T-cell (primary cell): ENCODE measurements at places on chromosomes 13 and 19.
A peak's percentile ranks its signal among the peaks of the same experiment; 100 is the strongest.

DNA sequence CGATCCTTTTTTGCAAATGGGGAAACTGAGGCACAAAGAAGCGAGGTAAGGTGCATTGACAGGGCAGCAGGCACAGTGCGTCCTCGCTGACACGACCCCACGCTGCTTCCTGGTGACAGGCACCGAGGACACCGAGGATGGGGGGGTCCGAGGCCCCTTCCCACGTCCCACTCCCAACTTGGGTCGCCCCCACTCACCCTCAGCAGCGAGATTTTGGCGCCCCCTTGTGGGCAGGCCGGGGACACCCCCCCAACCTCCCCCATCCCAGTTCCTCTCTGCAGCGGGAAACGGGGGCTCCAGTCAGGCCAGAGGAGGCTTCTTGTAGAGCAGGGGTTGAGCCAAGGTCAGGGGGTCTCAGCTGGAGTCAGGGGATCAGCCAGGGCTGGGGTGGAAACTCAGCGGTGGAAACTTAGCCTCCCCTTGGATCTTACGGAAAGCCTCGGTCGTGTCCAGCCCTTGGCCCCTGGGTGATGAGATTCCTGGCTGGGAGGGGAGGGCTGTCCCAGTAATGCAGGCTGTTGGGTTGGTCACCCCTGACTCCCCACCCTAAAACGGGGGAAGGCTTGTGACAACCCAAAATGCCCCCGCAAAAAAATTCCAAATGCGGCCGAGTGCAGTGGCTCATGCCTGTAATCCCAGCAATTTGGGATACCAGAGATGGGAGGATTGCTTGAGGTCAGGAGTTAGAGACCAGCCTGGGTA, 8.2 kb downstream of the SMIM24 start:
- peak; percentile 22 for DNase-seq

- DNase-seq, result no peak
These were observed 15.8 kb downstream of the DGKH start for GRCh38 chr13:42064259-42064658.

GRCh38 chr13:108060111-108060510, 155.2 kb downstream of the LIG4 start:
- DNase-seq, result no peak

GRCh38 chr13:40992678-40993518, 26.2 kb downstream of the ELF1 start:
- no peak for DNase-seq

DNA sequence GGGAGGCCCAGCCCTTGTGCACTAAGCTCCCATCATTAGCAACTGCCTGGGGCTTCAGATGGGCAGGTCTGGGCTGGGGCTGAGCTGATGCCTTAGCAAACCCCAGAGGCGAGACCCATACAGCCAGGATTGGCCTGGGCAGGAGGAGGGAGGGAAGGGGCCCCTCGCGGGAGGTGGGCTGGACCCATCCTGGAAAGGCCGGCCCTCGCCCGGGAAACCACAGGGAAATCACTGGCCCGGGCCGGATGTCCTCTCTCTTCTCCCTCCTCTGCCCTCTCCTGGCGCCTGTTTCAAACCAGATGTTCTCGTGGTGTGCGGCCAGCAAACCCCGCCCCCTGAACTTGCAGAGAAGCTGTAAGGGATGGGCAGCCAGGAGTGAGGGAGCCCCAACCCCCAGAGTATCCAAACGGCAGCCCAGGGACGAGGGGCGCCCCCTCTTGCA, 43.1 kb downstream of the TMEM255B start:
- no peak for DNase-seq

- DNase-seq, result no peak
These were observed 370.9 kb downstream of the KLF5 start for GRCh38 chr13:73429701-73430100.

DNA sequence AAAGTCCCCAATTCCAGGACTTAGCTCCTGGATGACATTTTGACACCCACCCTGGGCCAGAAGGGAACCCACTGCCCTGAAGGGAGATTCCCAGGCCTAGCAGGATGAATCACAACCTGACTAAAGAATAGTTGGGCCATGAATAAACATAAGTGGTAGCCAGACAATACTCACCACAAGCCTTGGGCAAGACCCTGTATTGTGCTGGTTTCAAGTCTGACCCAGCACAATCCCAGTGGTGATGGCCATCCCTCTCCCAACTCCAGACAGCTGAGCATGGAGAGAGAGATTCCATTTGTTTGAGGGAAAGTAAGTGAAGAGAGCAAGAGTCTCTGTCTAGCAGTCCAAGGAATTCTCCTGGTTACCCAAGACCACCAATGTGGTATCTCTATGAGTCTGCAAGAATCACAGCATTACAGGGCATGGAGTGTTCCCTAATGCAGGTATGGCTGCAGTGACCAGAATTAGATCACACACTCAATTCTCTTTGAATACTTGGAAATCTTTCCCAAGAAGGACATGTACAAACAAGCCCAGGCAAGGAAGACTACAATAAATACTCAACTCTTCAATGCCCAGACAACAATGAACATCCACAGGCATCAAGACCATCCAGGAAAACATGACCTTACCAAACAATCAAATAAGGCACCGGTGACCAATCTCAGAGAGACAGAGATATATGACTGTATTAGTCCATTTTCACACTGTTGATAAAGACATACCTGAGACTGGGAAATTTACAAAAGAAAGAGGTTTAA, 158.0 kb downstream of the VWA8 start:
- DNase-seq, result no peak

DNA sequence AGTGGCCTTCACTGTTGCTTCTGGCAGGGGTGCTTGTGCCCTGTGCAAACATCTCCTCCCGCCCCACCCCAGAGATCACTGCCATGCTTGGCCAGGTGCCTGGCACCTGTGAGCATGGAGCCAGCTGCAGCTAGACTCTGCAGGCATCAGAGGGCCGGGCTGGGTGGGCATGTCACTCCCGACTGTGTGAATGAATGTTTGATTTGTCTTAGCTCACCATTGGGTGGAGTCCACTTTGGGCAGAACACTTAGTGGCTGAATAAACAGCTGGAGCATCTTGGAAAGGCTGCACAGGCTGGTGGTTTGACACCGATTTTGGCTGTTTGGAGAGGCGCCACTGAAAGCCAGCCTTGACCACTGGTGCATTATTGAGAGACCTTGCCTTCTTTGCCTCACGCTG, 267.3 kb downstream of the DLEU7 start:
- no peak for DNase-seq

- no peak for DNase-seq
These were observed 7.4 kb upstream of the SPRY2 start for GRCh38 chr13:80348314-80348713.

- no peak for DNase-seq
These were observed 20.0 kb downstream of the GNA11 start for GRCh38 chr19:3114018-3114726.

GRCh38 chr19:50693064-50693975, 26.3 kb downstream of the SHANK1 start:
- DNase-seq, result no peak

DNA sequence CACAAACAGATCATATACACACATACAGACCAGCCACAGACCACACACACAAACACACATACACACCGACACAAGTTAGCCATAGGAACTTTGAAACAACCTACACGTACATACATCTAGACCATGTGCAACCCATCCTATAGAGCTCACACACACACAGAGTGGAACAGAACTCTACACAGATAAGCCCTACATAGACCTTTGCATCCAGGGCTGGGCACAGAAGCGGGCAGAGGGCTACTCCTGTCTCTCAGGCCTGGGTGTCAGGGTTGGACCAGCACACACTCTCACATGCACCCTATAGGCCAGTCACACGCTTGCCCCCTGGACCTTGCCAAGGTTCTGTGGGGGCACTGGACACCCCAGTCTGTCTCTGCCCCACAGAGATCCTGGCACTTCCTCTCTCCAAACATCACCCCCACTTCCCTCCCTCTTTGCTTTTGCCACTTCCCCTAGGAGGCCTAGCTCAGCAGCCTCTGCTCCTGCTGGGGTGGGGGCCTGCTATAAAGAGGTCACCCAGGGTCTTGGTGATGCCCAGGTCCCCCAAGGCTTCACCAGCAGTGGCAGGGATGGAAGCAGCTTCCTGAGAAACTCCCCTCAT, 5.8 kb upstream of the JUNB start:
- no peak for DNase-seq

DNA sequence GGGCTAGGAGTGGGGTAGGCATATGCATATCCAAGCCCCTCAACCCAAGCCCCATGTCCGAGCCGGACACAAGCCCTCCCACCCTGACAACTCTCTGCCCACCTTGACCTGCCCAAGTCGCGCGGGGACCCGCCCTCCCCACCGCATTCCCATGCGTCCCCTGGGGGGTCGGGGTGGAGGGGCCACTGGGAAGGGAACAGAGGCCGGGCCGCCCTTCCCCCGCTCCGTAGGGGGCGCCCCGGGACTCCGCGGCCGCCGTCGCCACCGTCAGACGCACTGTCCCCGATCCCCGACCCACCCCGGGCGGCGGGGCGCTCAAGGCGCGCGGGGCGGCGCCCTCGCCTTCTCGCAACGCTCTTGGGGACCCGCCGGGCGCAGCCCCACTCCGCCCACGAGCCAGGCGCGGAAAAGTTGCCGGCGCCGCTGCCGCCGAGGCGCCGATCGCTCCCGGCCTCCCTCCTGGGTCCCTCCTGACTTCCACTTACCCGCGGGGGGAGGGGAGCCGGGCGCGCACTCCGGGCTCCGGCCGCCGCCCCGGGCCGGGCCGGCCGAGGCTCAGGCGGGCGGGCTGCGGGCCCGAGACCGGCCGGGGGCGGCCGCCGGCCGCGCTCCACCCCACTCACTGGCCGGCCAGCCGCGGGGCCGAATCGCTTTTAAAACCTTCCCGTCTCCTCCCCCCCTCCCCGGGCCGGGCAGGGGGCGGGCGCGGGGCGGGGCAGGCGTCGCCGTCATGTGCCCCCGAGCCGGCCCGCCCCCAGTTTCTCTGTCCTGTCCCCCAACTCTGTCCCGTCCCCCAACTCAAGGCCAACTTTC, 34.4 kb upstream of the NANOS3 start:
- peak; percentile 61 for DNase-seq

DNA sequence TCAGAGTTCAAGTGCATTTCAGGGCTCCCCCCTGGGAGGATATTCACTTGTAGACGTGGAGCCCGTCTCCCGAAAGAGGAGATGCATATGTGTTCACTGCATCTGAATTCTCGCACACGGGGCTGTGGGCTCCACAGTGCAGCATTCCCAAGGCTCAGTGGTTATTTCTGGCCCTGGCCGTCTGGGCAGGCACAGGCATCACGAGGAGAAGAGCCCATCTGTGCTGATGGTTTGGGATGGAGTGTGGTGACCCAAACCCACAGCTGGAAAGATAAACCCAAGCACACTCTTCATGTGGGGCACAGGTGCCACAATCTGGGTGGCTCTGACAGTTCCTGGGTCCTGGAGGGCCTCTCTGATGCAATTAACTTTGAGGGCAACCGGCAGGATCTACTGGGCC, 242.1 kb downstream of the TSHZ3 start:
- no peak for DNase-seq

DNA sequence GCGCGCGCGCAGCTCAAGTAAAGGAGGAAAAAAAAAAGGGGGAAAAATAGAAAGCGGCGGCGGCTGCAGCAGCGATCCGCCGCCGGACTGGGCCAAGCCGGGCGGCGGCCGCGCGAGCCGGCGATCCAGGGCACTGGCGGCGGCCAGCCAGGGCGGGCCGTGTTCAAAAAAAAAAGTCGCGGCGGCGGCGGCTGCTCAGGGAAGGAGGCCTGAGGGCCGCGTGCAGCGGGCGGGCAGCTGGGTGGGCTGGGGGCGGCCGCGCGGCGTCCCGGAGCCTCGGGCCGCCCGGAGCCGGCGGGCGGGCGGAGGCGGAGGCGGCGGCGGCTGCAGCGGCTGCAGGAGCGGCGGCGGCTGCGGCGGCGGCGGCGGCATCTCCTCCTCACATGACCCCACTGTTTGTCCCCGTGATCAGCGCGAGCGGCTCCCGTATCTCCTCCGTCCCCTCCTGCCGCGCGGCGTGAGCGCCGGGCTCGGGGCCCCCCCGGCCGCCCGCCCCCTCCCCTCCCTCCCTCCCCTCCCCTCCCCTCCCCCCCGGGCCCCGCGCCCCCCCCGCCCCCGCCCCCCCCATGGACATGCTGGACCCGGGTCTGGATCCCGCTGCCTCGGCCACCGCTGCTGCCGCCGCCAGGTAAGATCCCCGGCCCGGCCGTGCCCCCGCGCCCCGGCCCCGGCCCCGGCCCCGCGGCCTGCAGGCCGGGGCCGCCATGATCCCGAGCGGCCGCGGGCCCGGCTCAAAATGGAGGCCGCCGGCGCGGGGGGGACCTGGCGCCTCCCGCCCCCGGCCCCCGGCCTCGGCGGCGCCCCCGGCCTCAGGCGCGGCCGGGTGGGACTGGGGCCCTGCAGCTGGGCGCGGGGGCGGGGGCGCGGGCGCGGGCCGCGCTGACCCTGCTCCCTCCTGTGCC, at the start of gene USF2:
TSS of gene USF2 (plus strand) at position 427 of the 902 bp plus-strand sequence. CDS start at position 567, 140 bp downstream.
- peak; percentile 62 for DNase-seq

DNA sequence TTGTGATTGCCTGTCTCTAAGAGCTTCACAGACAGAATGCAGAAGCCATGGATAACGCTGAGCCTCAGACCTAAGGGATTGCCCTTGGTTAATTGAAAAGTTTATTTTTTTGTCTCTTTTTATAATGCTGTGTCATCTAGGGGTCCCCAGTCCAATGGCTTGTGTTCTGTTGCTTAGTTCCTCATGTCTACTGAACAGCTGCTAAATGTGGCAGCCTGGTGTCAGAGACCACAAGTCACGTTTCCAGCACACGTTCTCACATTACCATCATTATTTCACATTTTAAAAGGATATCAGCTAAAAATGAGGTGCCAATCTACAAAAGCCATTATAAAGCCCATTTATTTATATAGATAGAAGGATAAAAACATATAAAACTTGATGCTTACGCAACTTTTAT, 1362.0 kb downstream of the PCDH9 start:
- DNase-seq, result no peak

DNA sequence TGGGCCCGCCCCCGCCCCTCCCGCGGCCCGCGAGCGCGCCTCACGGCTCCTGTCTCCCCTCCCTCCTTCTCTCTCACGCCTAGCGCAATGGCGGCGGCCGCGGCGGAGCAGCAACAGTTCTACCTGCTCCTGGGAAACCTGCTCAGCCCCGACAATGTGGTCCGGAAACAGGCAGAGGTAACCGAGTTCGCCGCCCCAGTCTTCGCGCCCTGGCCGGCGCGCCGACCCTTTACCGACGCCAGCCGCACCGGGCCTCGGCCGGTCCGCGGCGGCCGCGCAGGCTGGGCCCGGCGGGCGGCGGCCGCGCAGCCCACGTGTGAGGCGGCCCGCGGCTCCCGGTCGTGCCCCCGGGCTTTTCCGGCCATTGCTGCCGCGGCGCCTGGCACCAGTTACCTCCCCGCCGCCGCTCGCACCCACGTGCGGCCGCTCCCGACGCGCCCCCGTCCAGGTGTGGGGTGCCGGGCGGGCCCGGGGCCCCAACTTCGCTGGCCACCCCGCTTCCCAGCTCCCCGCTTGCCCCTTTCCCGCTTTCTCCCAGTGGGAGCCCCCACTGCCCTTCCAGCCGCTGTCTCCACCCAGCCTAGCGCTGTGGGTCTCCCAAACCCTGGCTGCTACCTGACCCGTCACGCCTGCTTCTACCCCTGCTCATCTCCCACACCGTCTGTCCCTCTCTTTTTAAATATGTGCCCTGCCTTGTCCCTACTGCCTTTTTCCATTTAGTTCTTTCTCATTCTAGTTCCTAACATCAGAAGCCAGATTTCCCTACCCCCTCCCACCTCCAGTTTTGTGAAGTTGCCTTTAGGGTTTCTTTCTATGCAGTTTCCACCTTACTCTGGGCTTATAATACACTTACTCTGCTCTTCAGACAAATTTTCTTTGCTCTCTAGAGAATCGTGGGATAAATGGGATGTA, 23.4 kb downstream of the IPO5 start:
- no peak for DNase-seq
